ENCODE measurements at places on chromosomes 5 and 9.

GRCh38 chr9:106478727-106479126, 384.2 kb upstream of the ZNF462 start:
- DNase-seq: no peak

DNA sequence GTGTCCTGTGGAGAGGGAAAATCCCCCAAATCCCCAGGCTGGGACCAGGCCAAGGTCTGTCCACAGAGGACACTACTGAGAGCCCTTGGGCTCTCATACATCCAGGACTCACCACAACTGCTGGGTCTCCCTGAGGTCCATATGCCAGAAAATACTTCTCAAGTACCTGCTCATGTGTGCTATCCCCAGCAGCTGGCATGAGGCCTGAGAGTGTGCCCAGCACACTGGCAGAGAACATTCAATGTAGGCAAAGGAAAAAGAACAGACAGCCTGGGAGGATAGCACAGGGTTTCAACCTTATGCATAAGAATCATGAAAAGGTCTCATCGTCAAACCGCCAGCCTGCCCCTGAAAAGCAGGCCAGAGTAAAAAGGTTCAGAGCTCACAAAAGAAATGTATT, 154.1 kb upstream of the TAS2R1 start:
- no peak for DNase-seq

DNA sequence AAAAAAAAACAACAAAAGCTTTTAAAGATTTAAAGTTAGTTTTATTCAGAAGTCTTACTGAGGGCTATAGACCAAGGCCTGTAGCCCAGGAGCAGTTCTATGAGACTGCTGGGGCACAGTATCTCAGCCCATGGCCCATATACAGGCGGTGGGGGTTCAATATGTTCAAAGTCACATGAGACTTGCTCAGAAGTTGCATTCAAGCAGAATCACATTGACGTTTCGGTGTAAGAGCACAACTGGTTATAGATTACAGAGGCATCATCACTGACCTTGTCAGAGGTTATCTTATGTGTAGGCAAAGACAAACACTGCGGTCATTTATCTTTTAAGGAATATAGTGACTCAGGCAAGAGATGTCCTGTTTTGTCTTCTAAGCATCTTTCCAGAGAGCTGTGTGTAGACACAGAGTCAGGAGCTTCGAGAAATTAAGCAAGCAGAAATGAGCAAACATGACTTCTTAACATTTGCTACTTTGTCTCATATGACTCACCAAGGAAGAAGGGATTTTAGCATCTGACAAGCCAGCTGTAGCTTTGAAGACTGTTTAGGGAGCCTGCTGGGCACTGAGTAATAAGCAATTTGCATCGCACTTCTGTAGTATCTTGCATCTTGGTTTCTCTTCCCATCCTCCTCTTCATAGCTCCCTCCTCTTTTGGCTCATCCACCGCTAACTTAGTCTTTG, 12.9 kb upstream of the F2RL1 start:
- DNase-seq: no peak

- no peak for DNase-seq
These were observed 9.3 kb upstream of the OR13F1 start for GRCh38 chr9:104494808-104495207.

GRCh38 chr9:18707061-18707461, 233.1 kb downstream of the ADAMTSL1 start:
- no peak for DNase-seq

DNA sequence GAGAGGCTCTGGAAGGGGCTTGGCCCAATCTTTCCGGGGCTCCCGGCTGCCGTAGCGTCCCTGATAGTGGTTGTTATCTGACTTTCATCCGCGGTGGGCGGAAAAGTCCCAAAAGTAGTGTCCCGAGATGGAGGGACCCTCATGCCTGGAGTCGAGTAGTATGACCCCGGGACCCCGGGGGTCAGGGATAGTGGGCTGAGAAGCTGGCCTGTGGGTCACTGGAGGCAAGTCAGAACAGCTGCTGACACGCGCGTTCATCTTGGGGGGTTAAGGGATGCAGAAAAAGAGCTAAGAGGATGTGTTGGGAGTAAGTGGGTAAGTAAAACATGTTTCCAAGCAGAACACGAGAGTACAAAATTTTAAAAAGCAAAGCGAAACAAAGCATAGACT, 123.4 kb downstream of the TMEM161B start:
- no peak for DNase-seq

DNA sequence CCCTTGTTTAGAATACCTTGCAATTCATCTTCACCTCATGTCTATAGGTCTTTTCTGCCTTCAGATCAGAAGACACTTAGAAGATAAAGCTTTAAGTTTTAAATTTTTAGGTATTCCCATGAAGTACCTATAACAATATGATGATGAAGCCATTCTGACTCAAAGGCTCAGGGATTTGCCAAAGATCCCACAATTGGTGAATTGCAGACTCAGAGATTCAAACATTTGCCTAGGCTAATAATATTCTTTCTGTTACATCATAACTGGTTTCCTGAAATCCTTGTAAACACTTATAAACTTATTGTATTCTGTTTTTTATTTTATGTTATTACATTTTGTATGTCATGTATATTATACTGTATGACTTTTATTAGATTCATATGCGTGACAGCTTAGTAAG, 62.8 kb upstream of the ZFAND5 start:
- no peak for DNase-seq

DNA sequence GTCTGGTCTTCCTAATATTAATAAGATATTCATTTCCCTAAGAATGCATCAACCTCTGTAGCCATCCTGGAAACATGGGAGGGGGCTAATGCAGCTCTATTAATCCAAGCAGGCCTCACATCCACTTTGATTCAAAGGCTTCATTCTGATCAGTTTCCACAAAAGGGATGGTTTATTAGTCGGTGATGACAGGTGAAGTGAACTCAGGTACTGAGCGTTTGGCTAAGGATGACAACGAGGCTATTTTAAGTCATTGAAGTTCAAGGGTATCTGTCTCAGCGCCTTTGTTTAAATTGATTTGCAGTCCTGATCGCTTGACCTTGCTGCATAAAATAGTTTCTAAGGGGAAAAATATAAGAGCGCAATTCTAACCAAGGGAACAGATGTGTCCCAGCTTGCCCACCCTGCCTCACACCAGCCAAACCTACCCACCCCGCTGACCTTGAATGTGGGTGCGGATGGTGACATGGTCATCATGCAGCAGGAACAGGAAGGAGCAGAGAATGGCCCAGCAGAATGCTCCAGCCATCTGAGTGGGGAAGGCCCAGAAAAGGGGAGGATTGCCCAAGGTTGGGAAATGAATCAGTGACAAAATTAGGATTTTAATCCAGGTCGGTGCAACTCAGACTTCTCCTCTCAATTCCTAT, 70.5 kb upstream of the ZNF618 start:
- DNase-seq: no peak

- DNase-seq: no peak
These were observed 21.7 kb downstream of the RMI1 start for GRCh38 chr9:84002344-84002743.

- DNase-seq: no peak
These were observed 18.3 kb downstream of the LIFR start for GRCh38 chr5:38538161-38538560.

DNA sequence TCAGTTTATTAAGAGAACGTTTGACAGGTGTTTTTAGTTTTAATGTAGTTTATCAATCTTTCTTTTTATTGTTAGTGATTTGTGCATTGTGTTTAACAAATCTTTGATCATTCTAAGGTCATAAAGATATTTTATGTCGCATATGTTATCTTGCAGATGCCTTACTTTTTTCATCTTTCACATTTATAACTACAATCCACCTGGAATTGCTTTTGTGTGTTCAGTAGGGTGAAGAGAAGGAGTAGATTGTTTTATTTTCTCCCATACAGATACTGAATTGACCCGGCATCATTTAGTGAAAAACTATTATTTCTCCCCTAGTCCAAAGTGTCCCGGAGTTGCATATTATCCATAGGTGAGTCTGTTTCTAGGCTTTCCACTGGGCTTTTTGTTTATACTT, 179.4 kb upstream of the RGMB start:
- no peak for DNase-seq

GRCh38 chr5:102596113-102596512, 97.3 kb upstream of the SLCO6A1 start:
- no peak for DNase-seq

DNA sequence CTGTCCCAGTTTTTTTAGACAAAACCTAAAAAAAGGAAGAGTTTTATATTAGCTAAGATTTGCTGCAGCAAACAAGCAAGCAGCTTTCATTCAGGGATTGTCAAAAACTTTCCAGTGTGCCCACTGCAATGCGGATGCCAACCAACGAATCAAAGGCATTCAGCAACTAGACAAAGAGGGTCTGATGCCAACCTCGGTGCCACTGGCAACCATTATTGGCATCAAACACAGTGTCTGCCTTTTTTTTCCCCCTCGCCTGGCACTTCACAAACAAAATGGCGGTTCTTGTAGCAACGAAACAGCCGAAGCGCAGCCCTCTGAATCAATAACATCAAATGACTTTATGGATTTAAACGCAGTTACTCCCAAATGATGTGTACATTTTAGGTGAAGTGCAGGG, 10.4 kb downstream of the NFIB start:
- DNase-seq: no peak

- no peak for DNase-seq
These were observed 34.8 kb upstream of the RICTOR start for GRCh38 chr5:39108987-39109386.

- DNase-seq: no peak
These were observed 75.0 kb downstream of the LIX1 start for GRCh38 chr5:97067296-97067850.

GRCh38 chr5:152185547-152186245, 219.4 kb downstream of the NMUR2 start:
- no peak for DNase-seq

GRCh38 chr5:43016217-43016779, 23.8 kb downstream of the ANXA2R start:
- no peak for DNase-seq

DNA sequence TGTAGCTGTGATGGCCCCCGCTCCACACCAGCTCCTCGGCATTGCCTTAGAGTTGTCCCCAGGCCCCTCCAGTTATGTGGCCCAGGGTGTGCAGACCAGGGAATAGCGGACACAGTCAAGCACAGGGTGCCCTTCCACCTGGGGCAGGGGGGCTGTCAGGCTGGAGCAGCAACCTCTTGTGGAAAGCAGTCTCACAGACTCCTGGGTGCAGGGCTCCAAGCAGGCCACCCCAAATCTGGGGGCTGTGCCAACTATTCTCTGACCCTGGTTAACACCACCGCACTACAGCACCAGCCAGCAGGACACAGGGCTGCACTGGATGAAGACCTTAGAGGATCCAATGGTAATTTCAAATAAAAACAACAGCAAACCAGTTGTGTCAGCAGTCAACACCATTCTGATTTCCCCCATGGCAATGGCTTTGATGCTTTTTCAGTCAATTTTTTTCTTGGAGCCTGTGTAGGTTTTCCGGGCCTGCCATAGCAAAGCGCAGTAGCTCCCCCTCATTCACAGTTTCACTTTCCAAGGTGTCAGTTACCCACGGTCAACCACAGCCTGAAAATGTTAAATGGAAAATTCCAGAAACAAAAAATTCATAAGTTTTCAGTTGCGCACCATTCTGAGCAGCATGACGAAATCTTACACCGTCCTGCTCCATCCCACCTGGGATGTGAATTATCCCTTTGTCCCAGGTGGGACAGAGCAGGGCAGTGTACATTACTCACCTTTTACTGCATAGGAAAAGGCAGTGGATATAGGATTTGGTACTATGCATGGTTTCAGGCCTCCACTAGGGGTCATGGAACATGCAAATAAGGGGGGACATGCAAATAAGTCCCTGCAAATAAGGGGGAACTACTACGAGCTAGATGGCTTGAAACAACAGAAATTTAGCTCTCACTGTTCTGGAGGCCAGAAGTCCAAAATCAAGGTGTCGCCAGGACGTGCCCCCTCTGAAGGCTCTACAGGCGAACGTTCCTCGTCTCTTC, 49.0 kb downstream of the C5orf15 start:
- DNase-seq: no peak

DNA sequence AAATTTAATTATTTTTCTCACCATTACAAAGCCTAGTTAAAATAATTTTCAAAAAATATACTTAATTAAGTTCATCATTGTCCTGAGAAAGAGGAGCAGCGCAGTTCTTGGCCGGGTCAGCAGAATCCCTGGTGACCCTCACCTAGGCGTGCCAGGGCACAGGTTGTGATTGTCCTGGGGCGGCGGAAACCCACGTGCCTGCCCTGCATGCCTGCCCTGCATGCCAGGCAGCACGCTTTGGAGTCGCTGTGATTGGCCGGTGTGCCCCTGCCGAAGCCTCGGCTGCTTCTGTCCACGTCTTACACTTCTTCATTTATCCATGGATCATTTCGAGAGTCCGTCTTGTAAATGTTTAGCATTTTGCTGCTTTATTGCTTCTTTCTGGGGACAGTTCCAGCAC, 25.6 kb downstream of the SLC12A2 start:
- no peak for DNase-seq

DNA sequence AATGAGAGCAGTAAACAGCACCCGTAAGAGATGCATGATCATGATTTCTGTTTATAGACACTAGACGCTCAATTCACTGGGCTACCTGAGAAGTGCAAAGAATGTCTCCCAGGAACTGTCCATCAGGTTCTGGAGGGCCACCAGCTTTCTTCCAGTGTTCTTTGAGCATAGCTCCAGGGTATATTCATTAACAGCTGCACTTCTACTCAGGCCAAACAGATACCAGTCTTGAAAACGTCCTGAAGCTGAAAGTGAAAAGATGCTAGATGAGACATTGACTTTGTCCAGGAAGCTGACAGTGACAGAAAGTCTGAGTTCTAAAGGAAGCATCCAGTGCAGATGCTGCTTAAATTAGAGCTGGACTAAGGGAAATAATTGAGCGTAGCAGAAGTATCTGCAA, 488.7 kb upstream of the TYRP1 start:
- no peak for DNase-seq

DNA sequence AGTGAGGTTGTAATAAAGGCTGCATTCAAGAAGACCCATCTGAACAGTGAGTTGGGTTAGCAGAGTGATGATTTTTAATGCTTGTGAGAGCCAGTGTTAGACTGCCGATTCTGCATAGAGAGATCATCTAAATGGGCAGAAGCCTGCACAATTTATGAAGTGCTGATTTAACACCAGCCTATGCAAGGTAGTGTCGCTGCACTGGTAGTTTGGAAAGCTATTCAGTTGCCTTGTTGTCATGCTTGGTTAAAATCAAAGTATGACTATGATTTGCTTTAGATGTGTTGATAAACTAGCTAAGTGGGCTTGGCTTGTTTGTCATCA, 379 bp upstream of the LRRTM2 start:
- DNase-seq: no peak

GRCh38 chr9:132988244-132989013, 9.9 kb downstream of the GFI1B start:
- no peak for DNase-seq

- DNase-seq: no peak
These were observed 57.8 kb downstream of the IZUMO3 start for GRCh38 chr9:24487946-24488345.

Data from NCI-H187 treated with DMSO at 0.1 percent for 48 hours (cell line).